Progenitor cell of endocrine pancreas (in vitro differentiated cells): ENCODE measurements at places on chromosomes 7 and 10.

DNA sequence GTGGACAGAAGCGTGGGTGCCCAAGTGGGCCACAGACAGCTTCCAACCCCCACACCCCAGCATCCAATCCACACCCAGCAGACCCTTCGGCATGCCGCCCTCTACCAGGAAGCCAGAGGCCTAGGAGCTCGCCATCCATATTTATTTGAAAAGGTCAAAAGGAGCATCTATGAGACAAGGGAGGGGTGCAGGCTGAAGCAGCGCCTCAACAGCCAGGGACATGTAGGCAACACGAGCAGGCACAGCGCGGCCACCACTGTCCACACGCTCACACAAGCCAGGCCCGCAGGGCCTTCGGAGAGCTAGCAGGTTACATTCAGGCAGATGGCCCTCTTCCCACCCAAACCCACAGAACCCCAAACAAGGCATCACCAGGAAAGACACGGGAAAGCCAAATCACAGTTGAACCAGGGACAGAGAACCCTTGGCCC lies 34.6 kb downstream of the PSAP start:
- no peak for DNase-seq

- DNase-seq = no peak
These were observed 185.7 kb upstream of the ADO start for GRCh38 chr10:62618576-62619412.

GRCh38 chr10:35353395-35353794 lies 17.1 kb downstream of the CCNY start:
- no peak for DNase-seq

DNA sequence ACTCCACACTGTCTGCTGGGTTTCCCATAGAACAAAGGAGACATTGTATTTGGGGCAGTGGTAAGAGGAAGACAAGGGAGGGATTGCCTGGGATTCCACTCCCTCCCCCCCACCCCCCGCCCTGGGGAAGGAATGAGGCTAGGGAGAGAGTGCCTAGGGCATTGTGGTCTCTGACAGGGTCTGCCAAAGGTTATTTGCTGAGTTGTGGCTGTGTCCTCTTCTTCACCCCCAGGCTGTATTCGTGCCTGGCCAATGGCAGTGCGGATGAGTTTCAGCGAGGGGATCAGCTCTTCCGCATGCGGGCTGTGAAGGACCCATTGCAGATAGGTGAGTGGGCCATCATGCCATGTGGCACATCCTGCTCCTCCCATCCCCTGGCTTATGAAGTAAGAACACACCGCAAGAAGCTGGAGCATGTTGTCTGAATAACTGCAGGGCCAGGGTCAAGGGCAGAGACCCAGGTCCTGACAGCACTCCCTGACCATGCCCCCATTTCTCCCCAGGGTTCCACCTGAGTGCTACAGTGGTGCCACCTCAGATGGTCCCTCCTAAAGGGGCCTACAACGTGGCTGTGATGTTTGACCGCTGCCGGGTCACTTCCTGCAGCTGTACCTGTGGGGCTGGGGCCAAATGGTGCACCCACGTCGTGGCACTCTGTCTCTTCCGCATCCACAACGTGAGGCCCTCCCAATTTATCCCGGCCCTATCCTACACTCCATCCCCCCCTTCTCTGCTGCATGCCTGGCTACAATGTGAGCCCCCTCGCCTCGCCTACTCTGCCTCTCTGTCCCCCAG lies 3.7 kb downstream of the ZSWIM8 start:
- DNase-seq = no peak

GRCh38 chr7:14436878-14437277 lies 447.4 kb upstream of the ETV1 start:
- no peak for DNase-seq

GRCh38 chr10:11336722-11337162 lies 274.7 kb downstream of the USP6NL start:
- no peak for DNase-seq

DNA sequence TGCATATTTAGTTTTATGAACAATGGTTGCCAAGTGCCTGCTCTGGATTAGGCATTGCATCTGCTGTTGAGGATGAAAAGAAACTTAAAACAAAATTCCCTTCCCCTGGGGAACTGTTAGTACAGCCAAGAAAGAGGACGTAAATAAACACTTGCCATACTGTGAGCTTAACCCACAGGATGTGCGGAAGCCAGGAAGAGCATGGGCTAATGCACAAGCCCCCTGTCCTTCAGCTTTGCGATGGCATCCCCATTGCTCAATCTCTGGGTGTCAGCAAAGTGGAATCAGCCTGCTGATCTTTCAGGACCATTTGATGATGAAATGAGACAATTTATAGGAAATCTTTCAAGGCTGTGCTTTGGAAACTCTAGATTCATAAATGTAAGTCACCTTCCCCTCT lies 399.9 kb upstream of the IGFBP3 start:
- no peak for DNase-seq

DNA sequence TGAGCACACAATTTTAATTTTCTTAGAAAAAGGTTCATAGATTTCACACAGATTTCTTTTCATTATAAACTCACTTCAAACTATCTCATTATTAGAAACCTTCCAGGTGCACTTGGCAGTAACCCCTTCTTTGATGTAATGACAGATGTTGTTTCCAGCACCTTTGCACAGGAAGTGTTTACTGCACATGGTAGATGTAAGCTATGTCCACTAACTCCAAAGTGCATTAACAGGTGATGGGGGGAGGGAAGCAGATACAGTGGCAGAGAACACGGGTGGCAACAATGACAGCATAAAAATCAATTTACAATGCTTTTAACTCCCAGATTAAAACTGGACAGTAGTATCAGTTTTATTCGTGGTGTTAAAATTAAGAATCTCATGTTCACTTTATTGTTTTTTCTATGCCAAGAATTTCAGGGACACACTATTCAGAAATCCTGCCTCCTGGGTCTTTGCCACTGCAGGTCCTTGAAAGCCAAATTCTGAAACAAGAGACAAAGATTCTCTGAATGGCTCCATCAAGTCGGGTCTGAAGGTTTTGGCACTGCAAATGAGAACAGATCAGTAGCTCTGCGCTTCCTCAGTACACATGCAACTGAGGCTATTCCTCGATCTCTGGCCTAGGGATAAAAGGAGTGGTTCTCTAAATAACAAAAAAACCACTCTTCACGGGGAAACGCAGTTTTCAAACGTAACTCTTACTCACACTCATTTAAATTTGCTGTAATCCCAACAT lies 187.7 kb downstream of the JAZF1 start:
- DNase-seq = no peak

DNA sequence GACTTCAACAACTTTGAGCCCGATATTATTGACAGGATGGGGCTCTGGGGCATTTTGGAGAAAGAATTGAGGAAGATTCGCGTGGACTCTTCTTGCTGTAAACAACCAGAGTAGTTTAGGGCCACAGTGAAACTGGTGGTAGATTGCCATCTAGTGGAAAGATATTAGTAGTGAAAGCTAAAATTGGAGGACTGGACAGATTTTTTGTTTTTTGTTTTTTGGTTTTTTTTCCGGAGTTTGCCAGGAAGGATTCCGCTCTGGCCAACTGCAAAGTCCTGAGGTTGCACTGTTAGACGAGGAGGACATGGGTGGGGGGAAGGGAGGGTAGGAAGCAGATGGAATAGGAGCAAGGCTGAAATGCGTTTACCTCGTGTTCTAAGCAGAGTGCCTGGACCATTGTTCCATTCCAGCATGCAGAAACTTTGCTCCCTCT lies 11.7 kb downstream of the NOBOX start:
- no peak for DNase-seq

GRCh38 chr10:1366811-1367425 lies 310.7 kb downstream of the WDR37 start:
- DNase-seq = no peak

GRCh38 chr10:94402843-94403379 lies 570 bp downstream of the TBC1D12 start:
- DNase-seq = peak; percentile 43

- no peak for DNase-seq
These were observed 89.2 kb upstream of the CTTNBP2 start for GRCh38 chr7:117962366-117962994.

DNA sequence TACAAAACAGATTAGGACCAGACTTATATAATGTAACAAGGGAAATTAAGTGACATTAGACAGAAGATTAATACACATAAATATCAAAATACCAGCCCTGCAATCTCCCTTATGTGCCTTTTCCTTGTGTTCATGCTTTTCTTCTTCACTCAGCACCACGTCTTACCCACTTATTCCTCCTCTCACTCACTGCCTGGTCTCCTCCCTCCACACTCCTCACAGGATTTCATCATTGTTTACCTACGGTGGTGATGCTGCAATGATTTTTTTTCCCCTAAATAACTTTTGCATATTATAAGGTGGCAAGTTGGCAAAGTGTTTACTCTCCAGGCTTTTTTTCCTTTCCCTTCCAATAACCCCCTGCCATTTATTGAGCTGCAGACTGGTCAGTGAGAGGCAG lies 203.2 kb downstream of the PCLO start:
- DNase-seq = no peak

DNA sequence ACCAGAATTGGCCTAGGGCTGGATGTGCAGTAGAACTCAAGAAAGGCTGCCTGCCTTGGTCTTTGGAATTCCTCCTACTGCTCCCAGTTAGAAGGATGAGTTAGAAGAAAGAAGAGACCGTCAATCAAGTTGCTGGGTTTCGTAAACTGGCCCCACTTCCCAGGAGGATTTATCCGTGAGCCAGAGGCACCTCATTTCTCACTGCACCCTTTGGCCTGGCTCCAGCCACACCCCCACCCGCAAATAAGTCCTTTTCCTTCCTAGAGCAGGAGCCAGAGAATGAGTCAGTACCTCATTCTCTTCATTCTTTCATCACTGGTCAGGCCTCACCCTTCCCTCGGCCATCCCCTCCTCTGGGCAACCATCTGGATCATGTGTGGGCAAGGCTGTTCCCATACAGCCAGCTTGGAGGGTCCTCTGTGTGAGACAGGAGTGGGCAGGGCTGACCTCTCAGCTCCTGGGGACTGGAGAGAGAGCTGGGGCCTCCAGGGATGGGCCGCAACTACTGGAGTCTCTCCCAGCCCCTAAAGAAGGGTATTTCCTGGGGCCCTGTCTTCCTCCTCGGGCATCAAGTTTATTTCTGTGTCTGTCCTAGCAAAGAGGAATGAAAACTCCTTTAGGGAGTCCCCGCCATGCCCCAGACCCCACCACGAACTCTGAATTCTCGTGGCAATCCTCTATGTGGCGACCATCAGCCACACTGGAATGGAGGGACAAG lies 87.2 kb upstream of the DUSP5 start:
- no peak for DNase-seq
